ENCODE measurements at places on chromosomes 6 and 20.

GRCh38 chr6:133891149-133891926 lies 2.4 kb downstream of the TCF21 start:
- DNase-seq: peak; percentile 50

- no peak for DNase-seq
Measured at GRCh38 chr20:18156045-18156444, 18.4 kb downstream of the KAT14 start.

DNA sequence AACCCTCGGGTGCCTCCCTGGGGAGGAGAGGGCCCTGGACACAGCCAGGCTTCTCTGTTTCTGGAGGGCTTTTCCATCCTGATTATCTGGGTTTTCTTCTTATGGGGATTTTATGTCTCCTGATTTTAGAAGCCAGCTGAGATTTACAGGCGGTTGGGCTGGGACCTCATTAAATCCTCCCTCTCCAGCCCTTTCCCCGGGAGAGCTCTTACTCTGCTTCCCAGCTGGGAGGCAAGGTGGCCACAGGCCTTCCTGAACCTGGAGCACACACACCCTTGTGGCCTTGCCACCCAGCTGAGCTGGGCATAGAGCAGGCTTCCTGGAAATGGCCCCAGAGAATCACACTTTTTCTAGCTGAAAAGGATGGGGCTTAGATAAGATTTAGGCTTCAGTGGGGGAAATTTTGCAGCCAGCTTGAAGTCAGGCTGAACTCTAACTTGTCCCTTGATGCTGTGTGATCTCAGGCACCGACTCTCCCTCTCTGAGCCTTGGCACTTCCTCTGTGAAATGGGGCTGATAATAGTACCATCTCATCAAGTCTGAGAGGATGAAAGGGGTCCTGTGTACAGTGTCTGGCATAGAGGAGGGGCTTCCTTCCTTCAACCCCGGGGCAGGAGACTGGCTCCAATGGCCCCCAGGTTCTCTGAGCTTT lies 16.6 kb downstream of the VSTM2L start:
- no peak for DNase-seq

- no peak for DNase-seq
Measured at GRCh38 chr6:17292600-17293133, 11.5 kb downstream of the RBM24 start.

DNA sequence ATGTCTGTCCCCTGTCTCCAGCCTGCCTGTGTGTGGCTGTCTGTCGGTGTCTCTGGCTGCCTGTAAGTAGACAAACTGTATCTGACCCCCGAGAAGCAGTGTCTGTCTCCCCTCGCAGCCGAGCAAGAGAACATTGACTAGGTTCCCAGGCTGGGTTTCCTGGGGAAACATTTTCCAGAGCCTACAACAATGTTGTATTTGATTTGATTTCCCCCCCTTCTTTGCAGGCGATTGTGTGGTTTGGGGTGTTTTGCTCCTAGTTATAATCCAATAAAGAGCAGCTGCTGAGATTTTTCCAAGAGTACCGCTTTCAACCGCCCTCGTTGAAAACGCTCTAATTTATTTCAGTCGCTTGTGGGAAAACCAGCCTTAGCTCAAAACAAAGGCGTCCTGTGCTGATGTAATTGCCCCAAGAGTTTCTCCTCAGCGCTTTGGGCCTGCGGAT lies 92.6 kb downstream of the CDC5L start:
- DNase-seq: peak; percentile 41

- peak; percentile 77 for DNase-seq
Measured at GRCh38 chr6:53986165-53986720, 125.0 kb upstream of the MLIP start.

GRCh38 chr6:151091571-151091970 lies 148.2 kb upstream of the AKAP12 start:
- no peak for DNase-seq

DNA sequence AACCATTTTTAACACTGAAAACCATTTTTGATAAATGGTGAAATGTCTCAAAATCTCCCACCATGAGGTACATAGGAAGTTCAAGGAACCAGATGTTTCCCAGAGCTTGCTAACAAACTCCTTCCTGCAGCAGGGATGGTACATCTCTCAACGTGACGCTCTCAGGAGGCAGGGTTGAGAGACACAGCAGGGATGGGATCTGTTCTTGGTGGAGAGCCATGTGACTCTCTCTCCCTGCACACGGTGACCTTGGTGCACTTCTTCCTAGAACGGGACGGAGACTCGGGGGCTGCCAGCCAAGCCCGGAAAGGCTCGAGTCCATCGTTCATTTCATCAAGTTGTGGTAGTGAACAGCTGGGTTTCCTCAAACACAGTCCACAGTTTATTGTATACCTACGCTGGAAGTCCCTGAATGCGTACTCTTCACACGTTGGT lies 94.2 kb downstream of the FAM50B start:
- DNase-seq: peak; percentile 55

GRCh38 chr6:37102299-37103168 lies 67.4 kb upstream of the PIM1 start:
- peak; percentile 92 for DNase-seq

DNA sequence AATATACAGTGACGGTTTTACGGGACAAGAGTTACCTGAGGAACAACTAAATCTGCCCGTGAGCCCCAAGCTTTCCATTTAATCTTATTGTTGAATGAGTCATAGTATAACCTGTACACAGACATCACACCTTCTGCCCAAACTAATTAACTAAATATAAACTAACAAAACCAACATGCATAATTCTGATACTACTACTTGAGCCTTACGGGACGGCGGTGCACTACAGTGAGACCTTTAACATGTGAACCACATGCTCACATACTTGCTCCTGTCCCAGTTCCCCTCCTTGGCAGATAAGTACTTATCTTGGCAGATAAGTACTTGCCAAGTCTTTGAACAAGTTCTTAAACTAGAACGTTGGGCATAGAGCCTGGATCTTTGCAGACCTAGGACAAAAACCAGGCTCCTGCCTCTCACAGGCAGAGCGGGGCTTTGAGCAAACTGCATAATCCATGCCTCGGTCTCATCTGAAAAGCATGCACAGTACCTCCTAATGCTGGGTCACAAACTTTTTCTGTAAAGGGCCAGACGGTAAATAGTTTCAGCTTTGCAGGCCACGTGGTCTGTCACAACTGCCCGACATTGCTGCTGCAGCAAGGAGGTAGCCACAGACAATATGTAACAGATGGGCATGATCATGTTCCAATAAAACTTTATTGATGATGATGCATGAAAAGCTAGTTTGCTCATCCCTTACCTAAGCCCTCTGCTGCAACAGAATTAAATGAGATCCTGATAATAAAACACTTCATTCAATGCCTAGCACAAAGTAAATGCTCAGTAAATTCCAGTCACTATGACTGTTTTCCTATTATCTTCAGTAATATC lies 23.0 kb downstream of the ZNF217 start:
- no peak for DNase-seq

DNA sequence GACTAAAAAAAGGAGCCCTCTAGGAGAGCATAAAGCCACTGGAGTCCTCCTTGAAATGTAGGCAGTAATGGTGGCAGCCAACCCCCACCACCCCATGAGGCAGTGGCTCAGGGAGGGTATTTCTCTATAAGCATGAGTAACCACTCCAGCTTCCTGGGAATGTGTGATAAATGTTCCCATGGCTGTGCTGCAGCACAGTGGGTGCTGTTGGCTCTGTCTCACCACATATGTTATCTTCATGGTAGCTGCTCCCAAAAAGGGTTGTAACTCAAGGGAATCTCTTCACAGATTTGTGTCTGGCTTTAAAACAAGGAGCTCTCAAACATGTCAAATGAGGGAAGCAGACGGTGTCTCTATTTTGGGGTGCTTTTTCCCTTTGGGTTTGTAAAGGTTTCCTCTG lies 7.5 kb upstream of the PHACTR1 start:
- peak; percentile 48 for DNase-seq

DNA sequence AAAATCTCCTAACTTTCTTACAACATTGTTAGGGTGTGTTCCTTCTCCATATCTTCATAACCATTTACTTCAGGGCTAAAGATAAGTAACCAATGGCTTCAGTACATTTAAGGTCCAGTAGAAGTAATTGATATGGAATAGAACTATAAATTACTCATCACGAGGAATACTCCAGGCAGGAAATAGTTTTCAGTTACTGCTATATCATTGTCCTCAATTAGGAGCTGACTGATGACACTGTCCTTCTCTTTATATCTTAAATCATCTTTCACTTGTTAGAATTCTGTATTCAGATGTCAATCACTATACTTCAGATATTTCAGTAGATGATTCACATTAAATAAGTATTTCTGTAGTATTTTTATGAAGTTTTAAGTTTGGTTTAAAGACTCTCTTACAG lies 88.4 kb downstream of the COL19A1 start:
- no peak for DNase-seq

GRCh38 chr6:55868771-55869479 lies 6.5 kb downstream of the BMP5 start:
- peak; percentile 77 for DNase-seq

DNA sequence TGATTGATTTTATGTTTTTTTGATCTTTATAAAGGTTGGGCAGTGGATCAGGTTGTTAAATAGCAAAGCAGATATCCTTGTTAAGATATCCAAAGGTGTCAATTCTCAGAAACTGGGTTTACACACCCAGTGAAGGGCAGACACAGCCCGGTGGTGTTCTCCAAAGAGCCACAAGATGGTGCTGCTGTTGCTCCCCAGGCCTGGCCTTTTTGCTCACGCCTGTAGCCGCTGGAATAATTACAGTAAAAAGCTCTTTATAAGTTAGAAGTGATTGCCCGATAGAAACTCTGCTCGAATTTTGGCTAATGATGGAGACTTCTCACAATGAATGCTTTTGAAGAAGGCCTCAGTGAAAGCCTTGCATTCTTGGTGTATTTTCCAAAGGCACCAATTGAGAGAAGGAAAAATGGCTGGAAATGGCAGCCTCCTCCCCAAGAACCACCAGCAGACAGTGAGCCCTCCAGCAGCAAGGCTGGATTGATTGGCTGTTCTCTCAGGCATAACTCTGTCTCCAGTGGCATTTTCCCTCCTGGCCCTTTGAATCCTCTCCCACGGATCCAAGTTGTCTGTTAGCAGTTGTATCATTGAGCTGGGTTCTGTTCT lies 120.5 kb upstream of the CHD6 start:
- DNase-seq: peak; percentile 44

- peak; percentile 15 for DNase-seq
Measured at GRCh38 chr6:79737172-79737571, 106.0 kb downstream of the SH3BGRL2 start.

DNA sequence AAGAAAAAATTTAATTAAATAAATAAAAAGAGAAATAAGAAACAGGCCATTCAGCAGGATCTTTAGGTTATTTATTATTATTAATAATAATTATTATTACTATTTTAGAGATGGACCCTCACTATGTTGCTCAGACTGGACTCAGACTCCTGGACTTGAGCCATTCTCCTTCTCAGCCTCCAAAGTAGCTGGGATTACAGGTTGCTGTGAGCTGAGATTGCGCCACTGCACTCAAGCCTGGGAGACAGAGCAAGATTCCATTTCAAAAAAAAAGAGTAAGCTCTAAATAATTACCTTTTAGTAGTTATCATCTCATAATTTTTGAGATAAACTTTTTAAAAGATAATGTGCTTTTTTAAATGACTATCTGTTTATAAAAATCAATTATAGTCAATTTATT lies 1102.8 kb upstream of the GJE1 start:
- DNase-seq: no peak

DNA sequence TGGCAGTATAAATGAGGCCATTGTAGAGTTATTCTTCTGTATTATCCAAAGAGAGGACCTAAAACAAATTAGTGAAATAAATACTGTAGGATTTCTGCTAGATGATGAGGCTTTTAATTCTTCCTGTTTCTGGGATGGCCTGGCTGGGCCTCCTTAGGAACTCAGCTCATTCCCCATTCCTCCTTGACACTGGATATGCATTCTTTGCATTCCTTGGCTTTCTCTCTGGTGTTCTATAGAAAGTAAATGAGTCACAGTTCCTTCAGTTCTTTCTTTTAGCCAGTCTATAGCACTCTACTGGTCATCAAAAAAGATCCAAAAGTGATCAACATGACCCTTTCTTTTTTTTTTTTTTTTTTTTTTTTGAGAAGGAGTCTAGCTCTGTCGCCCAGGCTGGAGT lies 8.6 kb downstream of the OR10C1 start:
- peak; percentile 2 for DNase-seq

DNA sequence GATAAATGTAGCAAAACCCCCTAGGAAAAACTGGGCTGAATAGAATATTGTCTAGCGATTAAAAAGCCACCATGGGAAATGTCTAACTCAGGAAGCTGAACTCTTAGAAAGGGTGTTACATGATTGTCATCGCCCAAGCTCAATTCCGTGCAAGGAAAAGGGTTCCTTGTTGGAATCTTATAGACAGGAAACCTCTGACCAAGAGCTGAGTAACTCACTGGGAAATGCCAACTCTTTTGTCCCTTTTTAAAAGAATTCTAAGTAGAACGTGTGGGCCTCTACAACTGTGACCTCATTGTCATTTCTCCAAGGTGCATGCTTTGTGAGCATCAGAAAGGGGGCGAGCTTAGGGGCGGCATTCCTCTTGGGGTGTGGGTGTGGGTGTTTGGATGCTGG lies 88.1 kb downstream of the SYNJ2 start:
- peak; percentile 67 for DNase-seq

GRCh38 chr6:45174045-45174444 lies 154.1 kb upstream of the RUNX2 start:
- DNase-seq: no peak

DNA sequence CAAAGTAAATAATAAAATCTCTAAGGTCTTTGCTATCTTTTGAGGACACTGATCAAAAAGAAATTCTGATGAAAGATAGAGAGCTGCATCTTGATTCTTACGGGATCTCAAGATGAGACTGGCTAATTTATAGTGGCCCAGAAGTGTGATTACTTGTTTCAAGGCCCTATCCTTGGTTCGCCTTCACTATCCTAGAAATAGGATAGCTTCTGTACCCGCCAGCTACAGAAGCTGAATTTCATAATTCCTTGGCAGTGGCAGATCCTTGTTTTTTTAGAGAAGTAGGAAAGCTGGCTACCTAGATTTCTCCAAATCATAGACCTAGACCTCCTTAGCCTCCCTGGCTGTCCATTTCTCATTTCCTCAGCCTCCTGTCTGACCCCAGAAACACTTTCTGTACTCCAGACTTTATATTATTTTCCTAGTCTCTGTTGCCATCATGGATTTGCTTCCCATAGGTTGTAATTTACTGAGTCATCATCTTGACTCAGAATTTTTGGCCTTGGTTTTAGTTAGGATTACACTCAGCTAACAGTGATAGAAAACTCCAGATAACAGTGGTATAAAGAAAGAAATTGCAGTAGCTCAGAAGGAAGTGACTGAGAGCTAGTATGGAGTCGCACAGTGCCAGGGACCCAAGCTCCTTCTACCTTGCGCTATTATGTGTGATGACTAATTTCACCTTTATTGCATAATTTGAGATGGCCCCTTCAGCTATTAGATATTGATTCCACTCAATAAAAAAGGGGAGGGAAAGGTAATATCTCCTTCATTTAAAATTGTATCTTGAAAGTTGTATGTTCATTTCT lies 27.7 kb downstream of the PHF3 start:
- DNase-seq: peak; percentile 81

All from astrocyte of the spinal cord (primary cell).